ENCODE measurements at places on chromosomes 2 and 18. TPM values are rescaled to one million over a fixed set of nuclear protein-coding genes. Genes with fewer than 3 reads are reported as not detected.

DNA sequence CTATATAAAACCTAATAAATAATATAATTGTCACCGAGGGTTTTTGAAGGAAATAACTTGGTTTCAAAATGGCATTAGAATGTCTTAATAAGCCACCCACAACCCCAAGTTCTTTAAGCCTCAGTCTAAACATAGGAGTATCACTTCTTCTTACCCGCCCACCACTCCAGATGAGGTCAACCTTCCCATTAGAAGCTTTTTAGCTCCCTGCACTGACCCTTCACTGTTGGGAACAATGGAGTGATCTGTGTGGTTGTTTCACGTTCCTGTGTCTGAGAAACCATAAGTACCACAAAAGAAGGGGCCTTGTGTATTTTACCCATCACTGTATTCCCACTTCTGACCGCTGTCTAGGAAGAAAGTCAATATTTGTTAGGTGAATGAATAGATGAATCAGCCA, 326.3 kb upstream of the ZNF521 start:
- H3K36me3 ChIP-seq = no peaks in the 10 kb centered on the region
- H3K27ac ChIP-seq = no peak overlapping the region
- no peak for DNase-seq
- H3K4me1 ChIP-seq = no peaks in the 10 kb centered on the region

GRCh38 chr2:126739141-126739540, 83.2 kb downstream of the GYPC start:
- DNase-seq = no peak
- H3K27me3 ChIP-seq = no peaks in the 10 kb centered on the region
- H3K36me3 ChIP-seq = no peaks in the 10 kb centered on the region
- no peaks in the 10 kb centered on the region for H3K4me1 ChIP-seq

AFTPH gene
- 26.2 TPM for total RNA-seq

TRIB2 gene
- total RNA-seq = 46.9 TPM

- H3K27me3 ChIP-seq = no peaks in the 10 kb centered on the region
- H3K4me3 ChIP-seq = no peak overlapping the region
- no peak overlapping the region for H3K27ac ChIP-seq
- H3K36me3 ChIP-seq = no peaks in the 10 kb centered on the region
- DNase-seq = no peak
Measured at GRCh38 chr2:120228503-120228902, 5.3 kb upstream of the TMEM185B start.

CRACDL gene
- total RNA-seq = not detected

VIT gene
- not detected for total RNA-seq

ANKRD30BL gene
- total RNA-seq = not detected

KCNK3 gene
- not detected for total RNA-seq

- peak overlapping the region; percentile 97 for H3K4me3 ChIP-seq
- DNase-seq = peak; percentile 5
- peaks cover 15% of the 10 kb centered on the region for H3K4me1 ChIP-seq
- no peak overlapping the region for H3K27ac ChIP-seq
Measured at GRCh38 chr2:96304606-96305005, 740 bp downstream of the SNRNP200 start.

DNA sequence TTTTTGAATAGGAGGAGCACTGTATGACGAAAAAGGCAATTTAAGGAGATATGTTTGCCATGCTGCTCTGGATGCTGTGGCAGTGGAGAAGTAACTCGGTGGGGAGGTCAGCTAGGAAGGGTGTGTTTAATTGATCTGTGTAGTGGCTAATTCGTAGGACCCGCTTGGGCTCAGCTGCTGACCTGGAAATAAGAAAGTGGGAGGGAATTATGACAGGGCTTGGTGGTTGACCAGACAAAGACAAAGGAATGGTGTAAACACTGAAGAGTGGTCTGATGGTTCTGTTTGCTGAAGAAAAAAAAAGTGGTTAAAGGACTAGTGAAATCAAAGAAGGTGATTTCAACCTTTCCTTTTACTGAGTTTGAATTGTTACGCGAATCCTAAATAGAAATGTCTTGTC, 146.0 kb downstream of the MAP4K4 start:
- peak overlapping the region; percentile 65 for H3K27ac ChIP-seq
- DNase-seq = no peak
- H3K36me3 ChIP-seq = peaks cover 82% of the 10 kb centered on the region
- no peak overlapping the region for H3K4me3 ChIP-seq
- H3K27me3 ChIP-seq = no peaks in the 10 kb centered on the region

DNA sequence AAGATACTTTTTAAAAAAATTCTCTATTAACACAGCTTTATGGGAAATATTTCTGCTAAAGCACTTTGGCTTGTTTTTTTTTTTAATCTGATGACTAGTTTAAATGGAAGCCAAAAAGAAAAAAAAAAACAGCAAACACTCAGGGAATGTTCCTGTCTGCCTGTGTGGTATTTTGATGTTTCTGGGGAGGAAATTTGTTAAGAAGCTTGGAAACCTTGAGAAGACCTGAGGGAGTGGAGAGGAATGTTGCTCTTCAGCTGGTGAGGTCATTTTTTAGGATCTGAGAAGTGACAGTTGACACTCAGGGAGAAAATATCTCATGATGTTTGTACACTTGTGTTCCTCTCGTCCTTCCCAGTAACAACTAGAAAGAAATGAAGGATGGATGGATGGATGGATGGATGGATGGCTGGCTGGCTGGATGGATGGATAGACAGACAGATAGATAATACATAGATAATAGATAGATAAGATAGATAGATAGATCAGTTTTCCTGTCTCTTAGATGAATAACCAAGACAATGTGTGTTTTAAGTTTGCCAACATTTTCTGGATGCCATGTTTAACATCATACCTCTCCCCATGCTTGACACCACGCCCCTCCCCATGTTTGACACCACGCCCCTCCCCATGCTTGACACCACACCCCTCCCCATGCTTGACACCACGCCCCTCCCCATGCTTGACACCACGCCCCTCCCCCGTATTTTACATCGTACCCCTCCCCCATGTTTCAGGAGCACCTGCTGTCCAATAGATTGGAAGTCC, 84.8 kb downstream of the CTIF start:
- no peaks in the 10 kb centered on the region for H3K27me3 ChIP-seq
- peaks cover 11% of the 10 kb centered on the region for H3K36me3 ChIP-seq
- peak; percentile 86 for DNase-seq

DNA sequence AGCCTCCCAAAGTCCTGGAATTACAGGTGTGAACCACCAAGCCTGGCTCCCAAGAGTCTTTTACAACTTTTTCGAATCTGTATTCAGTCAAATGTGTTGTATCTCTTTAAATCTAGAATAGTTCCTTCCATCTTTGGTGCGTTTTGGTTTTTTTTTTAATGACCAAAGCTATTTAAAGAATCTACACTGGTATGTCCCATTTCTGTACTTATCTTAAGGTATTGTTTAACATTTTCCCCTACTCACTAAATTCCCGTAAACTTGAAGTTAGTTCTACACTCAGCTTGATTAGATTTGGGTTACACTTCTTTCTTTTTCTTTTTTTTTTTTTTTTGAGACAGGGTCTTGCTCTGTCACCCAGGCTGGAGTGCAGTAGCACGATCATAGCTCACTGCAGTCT, 63.8 kb downstream of the TMEM237 start:
- H3K36me3 ChIP-seq = no peaks in the 10 kb centered on the region
- peaks cover 19% of the 10 kb centered on the region for H3K4me1 ChIP-seq
- H3K4me3 ChIP-seq = no peak overlapping the region

- DNase-seq = peak; percentile 21
- no peaks in the 10 kb centered on the region for H3K27me3 ChIP-seq
- H3K36me3 ChIP-seq = no peaks in the 10 kb centered on the region
- H3K4me1 ChIP-seq = no peaks in the 10 kb centered on the region
Measured at GRCh38 chr2:172792711-172793110, 57.1 kb downstream of the RAPGEF4 start.

GPR45 gene
- not detected for total RNA-seq

GRCh38 chr18:53610957-53611356, 613.5 kb downstream of the MBD2 start:
- no peaks in the 10 kb centered on the region for H3K27me3 ChIP-seq
- H3K4me3 ChIP-seq = no peak overlapping the region
- H3K27ac ChIP-seq = no peak overlapping the region
- no peak for DNase-seq
- H3K36me3 ChIP-seq = no peaks in the 10 kb centered on the region

TBR1 gene
- total RNA-seq = 0.97 TPM

DNA sequence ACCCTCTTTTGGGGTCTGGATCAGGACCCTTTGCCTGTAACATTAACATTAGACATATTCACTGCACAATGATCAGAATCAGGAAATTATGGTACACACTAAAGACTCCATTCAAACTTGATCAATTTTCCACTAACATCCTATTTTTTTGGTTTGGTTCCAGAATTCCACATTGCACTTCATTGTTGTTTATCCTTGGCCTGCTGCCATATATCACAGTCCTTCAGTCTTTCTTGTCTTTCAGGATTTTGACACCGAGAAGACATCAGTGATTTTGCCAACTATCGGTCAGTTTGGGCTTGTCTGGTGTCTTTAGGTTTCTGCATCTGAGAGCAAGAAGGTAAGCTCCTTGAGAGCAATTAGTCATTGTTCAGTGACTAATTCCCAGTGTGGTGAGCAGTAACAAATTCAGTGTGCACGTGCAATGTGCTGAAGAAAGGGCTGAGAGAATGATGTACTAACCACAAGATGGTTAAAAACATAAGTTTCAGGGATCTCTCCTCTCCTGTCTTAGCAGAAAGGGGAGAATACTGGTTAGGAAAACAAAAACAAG, 23.5 kb downstream of the MARCHF4 start:
- peak overlapping the region; percentile 52 for H3K27ac ChIP-seq
- H3K27me3 ChIP-seq = no peaks in the 10 kb centered on the region
- H3K4me3 ChIP-seq = no peak overlapping the region
- H3K4me1 ChIP-seq = peaks cover 45% of the 10 kb centered on the region
- DNase-seq = peak; percentile 91

LRRFIP1 gene
- total RNA-seq = 84.4 TPM

ATP6V1B1 gene
- total RNA-seq = not detected

ZNG1B gene
- total RNA-seq = 37.8 TPM

GRCh38 chr18:40812981-40813515, 1142.0 kb upstream of the PIK3C3 start:
- H3K27ac ChIP-seq = no peak overlapping the region
- no peak overlapping the region for H3K4me3 ChIP-seq
- H3K27me3 ChIP-seq = no peaks in the 10 kb centered on the region

DNA sequence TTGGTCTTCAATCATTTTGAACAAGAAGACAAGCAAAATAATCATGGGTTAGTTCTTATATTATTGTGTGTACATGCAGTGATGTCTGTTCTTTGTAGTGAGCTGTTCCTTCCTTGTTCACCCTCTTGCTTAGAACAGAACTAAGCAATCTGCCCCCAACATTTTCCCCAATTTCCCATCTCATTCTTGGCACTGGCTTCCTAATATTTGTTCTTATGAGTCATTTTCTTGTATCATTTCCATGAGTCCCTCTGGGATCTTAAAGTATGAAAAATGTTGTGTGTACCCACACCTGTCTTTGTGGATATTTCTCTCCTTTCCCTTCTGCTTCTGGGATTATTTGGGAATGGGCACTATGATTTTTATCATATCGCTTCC, 3.5 kb upstream of the IL1B start:
- no peaks in the 10 kb centered on the region for H3K36me3 ChIP-seq
- H3K4me3 ChIP-seq = no peak overlapping the region
- H3K27ac ChIP-seq = no peak overlapping the region
- no peak for DNase-seq

GRCh38 chr18:51013259-51013658, 16.8 kb upstream of the SMAD4 start:
- no peak overlapping the region for H3K4me3 ChIP-seq
- H3K27me3 ChIP-seq = no peaks in the 10 kb centered on the region
- H3K4me1 ChIP-seq = no peaks in the 10 kb centered on the region
- DNase-seq = no peak

DNA sequence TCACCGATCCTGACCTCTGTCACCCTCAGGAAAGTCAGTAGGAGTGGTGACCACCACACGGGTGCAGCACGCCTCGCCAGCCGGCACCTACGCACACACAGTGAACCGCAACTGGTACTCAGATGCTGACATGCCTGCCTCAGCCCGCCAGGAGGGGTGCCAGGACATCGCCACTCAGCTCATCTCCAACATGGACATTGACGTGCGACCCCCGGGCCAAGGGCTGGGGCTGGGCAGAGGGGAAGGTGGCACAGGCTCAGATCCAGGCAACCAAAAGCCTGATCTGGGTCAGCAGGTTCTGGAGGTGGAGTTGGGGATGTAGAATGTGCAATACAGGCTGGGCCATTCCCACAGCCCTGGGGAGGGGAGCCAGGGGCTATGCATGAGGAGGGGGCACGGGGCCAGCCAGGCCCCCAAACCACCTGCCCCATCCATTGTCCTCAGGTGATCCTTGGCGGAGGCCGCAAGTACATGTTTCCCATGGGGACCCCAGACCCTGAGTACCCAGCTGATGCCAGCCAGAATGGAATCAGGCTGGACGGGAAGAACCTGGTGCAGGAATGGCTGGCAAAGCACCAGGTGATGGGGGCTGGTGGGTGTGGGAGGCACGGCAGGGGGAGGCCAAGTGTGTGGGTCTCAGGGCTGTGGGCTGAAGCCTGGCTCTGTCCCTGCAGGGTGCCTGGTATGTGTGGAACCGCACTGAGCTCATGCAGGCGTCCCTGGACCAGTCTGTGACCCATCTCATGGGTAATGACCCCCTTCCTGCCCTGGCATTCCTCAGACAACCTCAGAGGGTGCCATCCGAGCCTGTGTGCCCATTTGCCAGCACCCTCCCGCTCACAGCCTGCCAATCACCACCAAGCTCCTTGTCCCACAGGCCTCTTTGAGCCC, 1.4 kb downstream of the ALPI start:
- H3K4me3 ChIP-seq = no peak overlapping the region

DNA sequence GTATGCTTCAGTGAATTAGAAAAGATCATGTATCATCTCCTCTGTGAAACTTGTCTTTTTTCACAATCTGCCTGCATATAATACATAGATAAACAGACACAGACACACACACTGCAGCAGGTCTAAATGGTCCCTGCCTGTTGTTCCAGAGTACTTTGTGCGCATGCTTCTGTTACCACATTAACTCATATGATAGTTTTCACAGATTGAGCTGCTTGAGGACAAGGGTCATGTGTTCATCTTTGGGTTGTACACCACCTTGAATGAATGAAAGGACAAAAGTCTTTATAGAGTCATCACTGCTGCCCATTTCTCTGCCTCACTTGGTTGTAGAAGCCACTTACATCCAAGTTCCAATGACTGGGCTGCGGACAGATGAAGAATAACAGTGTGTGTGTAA, 72.7 kb upstream of the GLS start:
- DNase-seq = no peak
- H3K4me3 ChIP-seq = no peak overlapping the region
- no peaks in the 10 kb centered on the region for H3K27me3 ChIP-seq
- H3K27ac ChIP-seq = no peak overlapping the region
- H3K36me3 ChIP-seq = no peaks in the 10 kb centered on the region

- H3K4me1 ChIP-seq = no peaks in the 10 kb centered on the region
- H3K27ac ChIP-seq = no peak overlapping the region
- H3K27me3 ChIP-seq = no peaks in the 10 kb centered on the region
- no peaks in the 10 kb centered on the region for H3K36me3 ChIP-seq
- no peak overlapping the region for H3K4me3 ChIP-seq
Measured at GRCh38 chr2:48235076-48235475, 294.9 kb upstream of the STON1 start.

SKOR2 gene
- not detected for total RNA-seq

ICOS gene
- total RNA-seq = not detected

VWC2L gene
- total RNA-seq = not detected
